ENCODE measurements at places on chromosomes 3 and 15.

DNA sequence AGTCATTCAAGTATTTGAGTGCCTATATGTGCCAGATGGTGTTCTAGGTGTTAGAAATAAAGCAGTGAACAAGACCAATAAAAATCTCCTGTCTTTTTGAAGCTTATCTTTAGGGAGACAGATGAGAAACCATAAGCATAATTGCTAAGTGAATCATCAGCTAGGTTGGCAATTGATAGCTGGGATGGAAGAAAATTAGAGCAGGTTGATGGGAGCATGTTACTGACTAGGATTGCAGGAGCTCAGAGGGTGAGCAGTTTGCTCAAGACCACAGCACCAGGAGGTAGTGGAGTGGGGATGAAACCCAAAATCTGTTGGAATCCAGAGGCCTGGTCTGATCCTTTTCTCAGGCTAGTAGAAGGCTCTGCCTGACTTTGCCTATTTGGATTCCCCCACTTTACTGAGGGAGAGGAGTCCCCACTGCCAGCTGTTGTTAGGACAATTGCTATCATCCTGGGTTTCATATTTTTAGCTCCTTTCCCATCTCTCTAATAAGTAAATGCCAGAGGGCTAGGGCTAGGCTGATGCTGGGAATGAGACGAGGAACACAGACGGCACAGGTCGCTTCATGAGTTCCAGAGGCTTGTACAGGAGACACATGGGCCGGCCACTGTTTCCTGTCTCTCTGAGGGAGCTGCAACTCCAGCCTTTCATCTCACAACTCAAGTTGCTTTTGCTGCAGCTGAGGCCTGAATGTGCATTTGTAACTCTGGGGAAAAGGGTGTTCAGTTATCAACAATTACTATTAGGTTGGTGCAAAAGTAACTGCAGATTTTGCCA is 102.9 kb downstream of the CACNA1D start:
- DNase-seq, result no peak

DNA sequence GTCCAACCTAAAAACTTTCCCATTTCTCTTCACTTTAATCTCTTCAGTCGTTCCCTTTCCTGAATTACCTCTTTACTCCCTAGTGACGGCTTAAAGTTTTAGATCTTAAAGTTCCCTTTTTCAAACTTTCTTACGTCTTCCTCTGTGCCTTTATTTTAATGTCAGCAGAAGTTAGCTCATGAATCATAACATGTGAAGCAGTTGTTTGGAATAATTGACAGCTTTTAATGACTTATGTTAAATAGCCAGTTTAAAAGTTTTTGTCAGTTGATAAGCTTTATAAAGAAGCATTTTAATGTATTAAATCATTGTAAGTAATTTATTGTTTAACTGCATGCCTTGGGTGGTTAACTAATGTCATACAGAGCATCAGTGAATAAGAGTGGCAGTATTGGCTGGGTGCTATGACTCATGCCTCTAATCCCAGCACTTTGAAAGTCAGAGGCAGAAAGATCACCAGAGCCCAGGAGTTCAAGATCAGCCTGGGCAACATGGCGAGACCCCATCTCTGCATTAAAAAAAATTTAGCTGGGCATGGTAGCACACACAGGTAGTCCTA is 33.9 kb downstream of the PIK3CA start:
- DNase-seq, result no peak

DNA sequence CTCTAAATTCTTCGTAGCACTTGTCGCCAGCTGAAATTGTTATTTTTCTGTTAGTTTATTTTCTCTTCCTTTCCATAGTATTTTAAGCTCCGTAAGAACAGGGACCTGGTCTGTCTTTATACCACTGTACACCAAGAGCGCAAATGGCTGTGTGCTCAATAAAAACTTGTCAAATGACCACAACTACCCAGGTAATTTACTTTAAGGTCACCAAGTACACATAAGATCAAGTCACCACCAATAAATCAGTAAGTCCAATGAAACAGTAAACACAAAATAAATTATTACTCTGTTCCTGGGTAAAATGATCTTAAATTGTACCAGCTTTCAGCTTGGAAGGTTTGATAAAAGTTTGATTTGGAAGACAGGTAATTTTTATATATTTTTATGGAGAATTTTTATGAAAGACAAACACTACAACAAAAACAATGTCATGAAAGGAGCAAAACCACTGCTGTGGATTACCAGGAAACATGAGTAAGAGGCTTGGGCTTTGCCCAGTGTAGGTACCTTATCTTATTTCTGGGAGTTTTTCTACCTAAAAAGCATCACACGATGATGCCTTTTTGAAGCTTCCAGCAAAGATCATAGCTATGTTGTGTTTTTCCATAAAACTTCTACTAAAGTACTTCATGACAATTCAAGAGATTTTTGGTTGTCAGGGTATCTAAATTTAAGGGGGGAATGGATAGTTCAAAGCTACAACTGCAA is 406.8 kb downstream of the SHQ1 start:
- DNase-seq, result no peak

- peak; percentile 29 for DNase-seq
These were observed 74.7 kb downstream of the ANKRD28 start for GRCh38 chr3:15722877-15723623.
